Esophagus squamous epithelium (tissue), 5 donors: ENCODE measurements at places on chromosomes 2 and 18.

DNA sequence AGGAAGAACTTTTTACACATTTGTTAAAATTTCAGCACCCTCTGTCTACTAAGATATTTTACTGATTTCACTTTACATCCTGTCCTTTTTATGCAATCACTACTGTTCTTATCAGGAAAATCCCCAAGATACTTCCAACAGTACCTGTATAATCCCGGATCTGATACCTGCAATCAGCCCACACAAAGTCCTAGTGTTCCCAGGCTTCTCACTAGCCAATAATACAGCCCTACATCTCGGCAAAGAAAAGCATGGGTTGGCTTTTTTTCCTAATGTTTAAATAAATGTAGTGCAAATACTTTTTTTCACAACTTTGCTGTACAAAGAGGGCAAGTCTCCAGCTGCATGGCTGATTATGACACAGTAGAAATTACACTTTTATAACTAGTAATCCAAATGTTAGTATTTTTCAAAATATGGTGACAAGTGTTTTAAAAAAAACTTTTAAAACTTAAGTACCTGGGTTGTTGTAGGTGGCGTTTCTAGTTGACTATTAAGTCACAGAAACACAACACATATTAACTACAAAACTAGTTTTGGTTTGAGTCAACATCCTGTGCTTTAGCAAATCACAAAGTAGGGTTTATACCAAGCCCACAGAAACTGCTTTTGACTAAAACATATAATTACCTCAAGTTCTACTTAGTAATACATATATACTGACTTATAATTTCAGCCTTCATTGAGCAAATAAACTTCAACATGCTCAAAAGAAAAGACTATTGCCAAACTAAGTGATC lies 19.5 kb downstream of the CNOT11 start:
- DNase-seq, result no peak

DNA sequence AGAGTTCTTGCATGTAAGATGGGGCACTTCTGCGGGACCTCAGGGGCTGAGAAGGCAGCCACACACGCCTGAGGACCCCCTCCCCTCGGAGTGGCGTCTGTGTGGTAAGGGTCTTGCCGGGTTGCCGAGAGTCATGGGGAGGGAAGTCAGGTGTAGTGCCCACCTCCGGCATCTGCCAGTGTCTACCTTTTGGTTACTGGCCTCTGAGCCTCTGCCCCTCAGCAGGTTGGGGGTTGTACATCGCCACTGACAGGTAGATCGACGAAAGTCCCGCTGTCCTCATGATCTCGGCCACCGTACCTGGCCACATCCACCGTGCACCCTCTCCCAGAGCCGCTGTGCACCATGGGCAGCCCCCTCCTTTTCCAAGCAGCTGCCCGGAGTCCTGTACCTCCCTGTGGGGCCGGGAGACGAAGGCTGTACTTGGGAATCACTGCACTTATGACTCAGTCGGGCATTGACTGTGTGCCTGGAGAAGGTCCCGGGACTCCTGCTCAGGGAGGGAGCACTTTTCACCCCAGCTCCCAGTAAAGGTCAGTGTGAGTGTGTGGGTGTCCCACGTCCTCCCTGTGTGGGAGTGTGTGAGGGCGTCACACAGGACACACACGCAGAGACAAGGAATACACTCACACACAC lies 332.4 kb upstream of the MYT1L start:
- no peak for DNase-seq

GRCh38 chr2:171852366-171852888 lies 41.6 kb downstream of the SLC25A12 start:
- DNase-seq, result no peak

- DNase-seq, result no peak
Observed at GRCh38 chr18:5726011-5726410, 169.3 kb downstream of the TMEM200C start.

DNA sequence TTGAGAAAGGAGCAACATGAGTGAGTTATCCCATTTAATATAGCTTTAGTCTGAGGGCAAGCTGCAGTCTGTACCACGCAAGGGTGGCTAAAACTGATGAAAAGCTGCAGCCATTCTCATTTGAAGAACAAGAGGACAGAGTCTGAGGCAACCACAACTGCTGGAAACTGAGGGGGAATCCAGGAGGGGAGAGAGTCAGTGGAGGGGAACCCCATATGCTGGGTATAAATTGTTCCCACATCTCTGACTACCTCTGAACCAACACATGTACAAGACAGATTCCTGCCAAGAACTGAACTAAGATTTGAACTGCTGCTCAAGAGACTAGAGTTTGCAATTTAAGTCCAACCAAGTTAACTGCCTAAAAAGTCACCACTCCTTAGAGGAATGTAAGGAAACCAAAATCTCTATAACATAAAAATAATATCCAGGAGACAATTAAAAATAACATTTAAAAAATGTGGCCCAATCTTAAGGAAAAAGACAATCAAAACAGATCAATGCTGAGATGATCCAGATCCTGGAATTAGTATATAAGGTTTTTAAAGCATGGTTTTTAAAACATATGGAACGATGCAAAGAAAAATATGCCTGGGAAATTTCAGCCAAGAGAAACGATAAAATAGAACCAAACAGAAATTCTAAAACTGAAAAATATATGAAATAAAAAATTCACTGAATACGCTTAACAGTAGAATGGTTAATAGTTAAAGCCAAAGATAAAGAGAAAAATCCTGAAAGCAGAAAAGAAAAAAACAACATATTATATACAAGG lies 11.2 kb downstream of the CWC22 start:
- no peak for DNase-seq

GRCh38 chr2:216057688-216058193 lies 23.9 kb downstream of the PECR start:
- DNase-seq, result no peak

DNA sequence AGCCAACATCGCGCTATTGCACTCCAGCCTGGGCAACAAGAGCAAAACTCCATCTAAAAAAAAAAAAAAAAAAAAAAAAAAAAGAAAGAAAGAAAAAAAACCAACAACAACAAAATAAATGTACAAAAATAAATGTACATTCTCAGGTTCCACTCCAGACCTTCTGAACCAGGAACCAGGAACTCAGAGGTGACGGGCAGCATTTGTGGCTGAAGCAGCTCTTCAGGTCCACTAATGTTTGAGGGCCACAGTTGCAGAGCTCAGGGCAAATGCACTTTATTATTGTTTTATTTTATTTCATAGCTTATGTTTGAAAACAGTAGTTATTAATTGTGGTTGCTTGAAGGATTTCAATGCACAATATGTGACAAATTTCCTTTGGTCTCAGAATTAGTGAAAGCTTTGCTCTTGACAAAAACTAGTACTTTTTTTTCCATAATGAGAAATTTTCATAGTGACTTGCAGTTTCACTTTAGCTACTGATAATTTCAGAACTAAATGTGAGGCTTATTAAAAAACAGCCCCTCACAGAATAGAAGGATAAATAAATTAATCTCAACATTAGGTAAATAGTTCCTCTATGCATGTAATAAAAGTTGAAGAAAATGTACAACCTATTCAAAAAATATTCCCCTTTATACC lies 378.4 kb upstream of the SPHKAP start:
- DNase-seq, result no peak

GRCh38 chr18:24795129-24795528 lies 334.7 kb downstream of the HRH4 start:
- no peak for DNase-seq

- DNase-seq, result no peak
Observed at GRCh38 chr2:178844701-178845100, 37.5 kb upstream of the TTN start.

- DNase-seq, result no peak
Observed at GRCh38 chr2:120716641-120717585, 18.8 kb upstream of the GLI2 start.

DNA sequence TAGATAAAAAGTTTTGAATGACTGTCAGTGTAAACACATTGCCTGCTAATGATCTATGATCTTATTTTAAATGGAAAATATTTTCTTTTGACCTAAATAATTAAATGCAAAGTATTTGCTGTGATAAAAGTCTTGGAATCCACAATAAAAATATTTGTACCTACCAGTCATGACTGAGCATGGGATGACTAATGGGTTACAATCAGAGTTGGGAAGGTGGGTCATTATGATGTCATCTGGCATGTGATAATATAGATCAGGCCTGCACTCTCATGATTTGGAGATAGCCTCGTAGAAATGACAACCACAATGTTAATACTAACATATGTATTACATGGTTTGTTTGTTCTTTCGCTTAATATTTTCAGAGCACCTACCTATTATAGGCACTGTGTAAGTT lies 848.8 kb upstream of the KLHL29 start:
- DNase-seq, result no peak

GRCh38 chr2:86426271-86426670 lies 14.9 kb upstream of the KDM3A start:
- no peak for DNase-seq

DNA sequence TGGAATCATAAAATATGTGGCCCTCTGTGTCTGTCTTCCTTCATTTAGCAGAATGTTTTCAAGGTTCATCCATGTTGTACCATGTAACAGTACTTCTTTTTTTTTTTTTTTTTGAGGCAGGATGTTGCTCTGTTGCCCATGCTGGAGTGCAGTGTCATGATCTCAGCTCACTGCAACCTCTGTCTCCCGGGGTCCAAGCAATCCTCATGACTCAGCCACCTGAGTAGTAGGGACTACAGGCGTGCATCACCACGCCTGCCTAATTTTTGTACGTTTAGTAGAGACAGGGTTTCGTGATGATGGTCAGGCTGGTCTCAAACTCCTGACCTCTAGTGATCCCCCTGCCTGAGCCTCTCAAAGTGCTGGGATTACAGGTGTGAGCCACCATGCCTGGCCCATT lies 31.2 kb downstream of the RAB1A start:
- DNase-seq, result no peak

GRCh38 chr2:144026753-144027152 lies 493.2 kb downstream of the ZEB2 start:
- DNase-seq, result no peak

DNA sequence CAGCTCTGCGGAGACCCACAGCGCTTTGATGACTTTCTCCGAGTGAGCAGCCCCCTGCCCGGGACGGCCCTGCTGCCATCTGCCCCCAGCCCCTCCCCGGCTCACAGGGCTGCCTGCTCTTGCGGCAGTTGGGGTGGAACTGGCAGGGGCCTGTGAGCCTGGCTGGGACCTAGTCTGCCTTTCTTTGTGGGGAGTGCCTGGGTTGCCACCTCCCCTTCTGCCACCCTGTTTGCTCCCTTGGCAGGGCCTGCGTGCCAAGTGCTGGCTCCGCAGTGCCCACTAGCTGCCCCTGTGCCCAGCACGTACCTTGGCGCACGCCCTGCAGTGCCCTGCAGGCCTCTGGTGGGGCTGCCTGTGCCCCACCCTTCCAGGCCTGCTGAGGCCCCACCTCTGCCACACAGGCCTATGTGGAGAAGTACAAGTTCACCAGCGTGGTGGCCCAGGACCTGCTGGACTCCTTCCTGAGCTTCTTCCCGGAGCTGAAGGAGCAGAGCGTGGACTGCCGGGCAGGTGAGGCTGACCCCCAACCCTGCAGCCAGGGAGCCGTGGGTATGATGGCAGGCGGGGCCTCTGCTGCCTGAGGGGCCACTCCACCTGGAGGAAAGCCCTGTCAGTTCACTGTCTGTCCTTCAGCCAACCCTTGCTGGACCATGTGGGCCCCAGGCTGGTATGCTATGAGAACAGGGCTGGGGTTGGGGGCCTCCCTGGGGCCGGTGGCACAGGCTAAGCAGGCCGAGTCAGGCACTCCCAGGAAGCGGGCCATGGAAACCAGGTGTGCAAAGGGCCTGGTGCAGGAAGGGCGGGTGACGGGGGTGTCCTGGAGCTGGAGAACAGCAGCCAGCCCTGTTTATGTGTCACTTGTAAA lies 7.0 kb downstream of the RNPEPL1 start:
- no peak for DNase-seq

DNA sequence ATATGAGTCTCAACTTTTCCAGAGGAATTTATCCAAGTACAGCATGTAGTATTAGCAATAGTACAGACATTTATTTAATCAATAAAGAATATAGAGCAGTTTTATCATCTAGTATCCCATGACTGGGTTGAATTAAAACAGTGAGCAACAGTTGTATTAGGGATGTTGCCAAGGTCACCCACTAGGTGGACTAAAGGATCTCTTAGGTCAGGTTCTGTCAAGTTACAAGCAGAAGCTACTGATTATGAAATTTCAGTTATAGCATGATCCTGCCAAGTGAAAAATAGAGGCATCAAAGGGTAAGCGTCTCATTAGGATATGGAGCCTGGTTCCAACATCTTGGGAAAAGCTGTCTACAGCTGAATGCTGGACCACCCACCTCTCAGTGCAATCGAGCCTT lies 52.1 kb upstream of the LAPTM4A start:
- no peak for DNase-seq

DNA sequence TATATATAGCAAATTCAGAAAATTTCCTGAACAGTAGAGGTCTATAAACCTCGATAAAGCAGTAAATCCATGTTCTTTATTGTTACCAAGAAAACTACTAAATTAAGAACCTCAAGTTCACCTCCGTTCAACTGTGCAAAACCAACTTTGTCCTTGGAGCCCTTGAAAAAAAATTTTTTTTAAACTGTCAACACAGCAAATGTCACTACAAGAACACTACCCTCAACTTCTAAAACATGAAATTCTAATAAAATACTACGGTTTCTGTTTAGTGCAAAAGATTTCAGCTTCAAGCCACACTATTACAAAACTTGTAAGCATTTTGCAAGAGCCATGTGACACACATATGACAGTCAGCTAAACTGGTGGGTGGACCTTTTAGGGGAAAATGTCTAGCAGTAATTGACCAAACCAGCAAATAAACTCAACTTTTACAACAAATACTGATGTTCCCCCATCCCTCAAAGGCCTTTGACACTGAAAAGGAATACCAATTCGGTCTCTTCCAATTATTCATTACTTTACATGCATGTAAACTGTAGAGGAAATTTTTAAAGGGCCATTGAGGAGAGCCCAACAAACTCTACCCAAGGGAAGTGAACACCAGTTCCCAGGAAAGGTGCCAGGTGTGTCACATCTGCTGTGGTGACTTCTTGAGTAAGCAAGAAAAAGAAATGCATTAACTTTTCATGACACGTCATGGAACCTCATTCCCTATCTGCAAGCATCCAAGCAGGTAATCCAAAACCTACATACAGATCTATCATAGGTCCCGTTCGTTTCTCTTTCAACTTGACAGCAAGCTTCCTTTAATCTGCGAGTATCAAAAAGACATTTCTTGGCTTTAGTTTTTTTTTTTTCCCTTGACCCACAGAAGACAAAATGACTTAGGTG lies 1.4 kb downstream of the RAB1A start:
- no peak for DNase-seq

- DNase-seq, result no peak
Observed at GRCh38 chr2:227870710-227871374, 589 bp upstream of the DAW1 start.

- DNase-seq, result no peak
Observed at GRCh38 chr2:85578243-85579180, 1.1 kb downstream of the VAMP8 start.

- no peak for DNase-seq
Observed at GRCh38 chr18:62885804-62886203, 170.5 kb downstream of the PHLPP1 start.

- DNase-seq, result peak; percentile 6
Observed at GRCh38 chr18:24075767-24076597, 61.4 kb downstream of the TTC39C start.

- no peak for DNase-seq
Observed at GRCh38 chr18:77376043-77376732, 126.5 kb downstream of the GALR1 start.

- no peak for DNase-seq
Observed at GRCh38 chr2:65204461-65205210, 23.0 kb upstream of the ACTR2 start.

GRCh38 chr18:74083557-74083952 lies 64.1 kb downstream of the FBXO15 start:
- DNase-seq, result no peak
